NCI-H187 treated with DMSO at 0.1 percent for 48 hours (cell line): ENCODE measurements at places on chromosomes 3 and 15.

GRCh38 chr3:120031561-120031960, 62.7 kb downstream of the GSK3B start:
- DNase-seq: no peak

- no peak for DNase-seq
Measured at GRCh38 chr3:12327021-12327420, 38.2 kb downstream of the PPARG start.

DNA sequence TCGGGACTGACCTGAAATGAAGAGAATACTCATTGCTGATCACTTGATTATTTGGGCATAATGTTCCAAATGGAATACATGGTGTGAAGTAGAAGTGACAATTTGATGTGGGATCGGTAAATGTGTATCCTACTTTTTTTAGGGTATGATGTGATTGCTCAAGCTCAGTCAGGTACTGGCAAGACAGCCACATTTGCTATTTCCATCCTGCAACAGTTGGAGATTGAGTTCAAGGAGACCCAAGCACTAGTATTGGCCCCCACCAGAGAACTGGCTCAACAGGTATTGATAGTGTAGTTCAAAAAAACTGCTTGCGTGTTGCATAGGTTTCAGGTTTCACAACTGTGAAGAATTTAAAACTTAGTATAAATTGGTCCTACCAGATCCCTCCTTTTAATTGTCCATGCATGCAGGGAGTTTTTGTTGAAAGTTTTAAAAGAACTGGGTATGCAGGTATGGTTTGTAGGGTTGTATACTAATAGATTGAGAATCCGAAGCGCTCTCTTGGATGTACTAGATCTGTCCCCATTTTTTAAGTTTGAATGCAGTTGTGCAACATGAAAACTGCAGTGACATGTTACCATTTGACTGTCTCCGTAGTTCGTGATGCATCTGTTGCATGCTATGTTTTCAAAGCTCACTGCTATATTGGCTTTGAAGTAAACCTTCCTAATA, 1.6 kb downstream of the EIF4A2 start:
- no peak for DNase-seq

GRCh38 chr15:70478251-70478990, 284.9 kb downstream of the UACA start:
- no peak for DNase-seq

GRCh38 chr3:16528581-16528993, 15.1 kb upstream of the RFTN1 start:
- DNase-seq: no peak

GRCh38 chr3:47003056-47003410, 23.6 kb downstream of the NBEAL2 start:
- no peak for DNase-seq

DNA sequence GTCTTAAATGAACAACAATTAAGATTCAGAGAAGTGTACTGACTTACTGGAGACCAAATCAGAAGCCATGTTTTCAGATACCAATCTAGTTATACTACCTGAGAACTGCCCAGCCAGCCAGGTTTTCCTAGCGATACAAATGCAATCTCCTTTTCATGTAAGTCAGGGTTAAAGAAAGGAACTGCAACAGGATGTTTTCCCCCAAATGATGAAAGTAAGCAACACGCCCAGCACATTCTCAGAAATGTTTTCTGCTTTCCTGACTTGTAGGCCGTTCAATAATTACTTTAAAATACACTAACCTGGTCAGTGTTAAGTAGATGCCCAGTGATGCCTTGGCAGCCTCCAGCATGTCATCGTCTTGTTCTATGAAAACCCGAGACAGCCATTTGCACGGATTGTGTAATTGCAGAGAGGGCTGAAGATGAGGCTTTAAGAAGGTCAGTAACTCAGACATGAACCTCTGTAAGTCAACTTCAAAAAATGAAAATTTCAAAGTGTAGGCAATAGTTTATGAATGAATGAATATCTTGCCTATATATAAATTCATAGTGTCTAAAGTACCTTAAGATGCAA, 30.3 kb downstream of the LINS1 start:
- DNase-seq: no peak

DNA sequence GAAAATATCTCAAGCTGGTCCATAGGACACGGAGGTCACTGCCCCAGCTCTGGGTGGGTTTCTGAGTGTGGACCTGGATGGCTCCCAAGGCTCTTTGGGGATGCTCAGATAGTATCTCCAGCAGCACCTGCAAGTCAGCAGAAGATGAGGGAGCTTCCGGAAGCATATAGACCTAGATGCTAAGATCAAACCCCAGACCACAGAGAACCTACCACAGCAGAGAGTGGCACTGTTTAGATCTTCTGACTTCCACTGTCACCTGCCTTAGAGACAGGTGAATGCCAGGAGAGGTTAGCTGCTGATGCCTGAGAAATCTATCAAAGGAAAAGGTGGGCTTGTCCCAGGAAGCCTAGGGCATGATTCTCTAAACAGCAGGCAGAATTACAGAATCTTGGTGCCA, 105.7 kb upstream of the TRPM1 start:
- no peak for DNase-seq

DNA sequence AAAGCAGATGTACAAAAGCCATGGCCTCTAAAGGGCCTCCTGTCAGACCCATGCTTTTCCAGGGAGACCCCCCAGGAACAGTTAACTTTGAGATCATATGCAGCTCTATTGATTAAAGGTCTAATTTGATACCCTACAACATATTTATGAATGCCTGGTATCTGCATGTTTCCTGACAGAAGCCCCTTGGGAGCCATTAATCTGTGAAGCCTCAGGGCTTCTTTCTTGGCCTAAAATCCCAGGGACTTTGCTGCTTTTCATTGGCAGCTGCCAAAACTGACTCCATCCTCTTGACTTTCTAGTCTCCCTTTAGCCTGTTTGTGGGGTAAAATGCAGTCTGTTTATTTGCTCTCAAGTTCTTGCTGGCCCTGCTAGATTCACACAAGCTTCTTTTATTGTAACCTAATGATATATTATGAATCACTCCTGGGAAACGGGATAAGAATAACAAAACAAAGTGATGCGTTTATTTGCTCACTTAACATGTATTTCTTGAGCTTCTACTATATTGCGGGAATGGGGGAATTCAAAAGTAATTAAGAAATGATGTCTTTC, 257.0 kb downstream of the LSAMP start:
- DNase-seq: no peak

DNA sequence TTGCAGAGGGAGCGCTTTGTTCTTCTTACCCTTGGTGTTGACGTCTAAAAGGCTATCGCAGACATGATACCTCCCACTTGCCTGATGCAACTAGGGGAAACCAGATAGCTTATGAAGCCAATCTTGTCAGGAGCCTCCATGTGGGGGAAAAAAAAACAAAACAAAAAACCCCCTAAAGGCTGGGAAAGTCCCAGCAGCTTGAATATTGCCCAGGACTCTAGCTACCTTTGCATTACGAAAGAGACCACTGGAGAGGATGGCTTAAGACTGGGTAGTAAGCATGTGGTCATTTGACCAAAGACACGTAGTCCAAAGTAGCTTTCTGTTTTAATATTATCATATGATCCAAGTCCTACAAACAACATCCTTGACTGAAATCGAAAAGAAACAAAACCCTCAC, 120.7 kb upstream of the WNT5A start:
- DNase-seq: no peak

- DNase-seq: no peak
Measured at GRCh38 chr15:96352604-96353405, 22.3 kb downstream of the NR2F2 start.

DNA sequence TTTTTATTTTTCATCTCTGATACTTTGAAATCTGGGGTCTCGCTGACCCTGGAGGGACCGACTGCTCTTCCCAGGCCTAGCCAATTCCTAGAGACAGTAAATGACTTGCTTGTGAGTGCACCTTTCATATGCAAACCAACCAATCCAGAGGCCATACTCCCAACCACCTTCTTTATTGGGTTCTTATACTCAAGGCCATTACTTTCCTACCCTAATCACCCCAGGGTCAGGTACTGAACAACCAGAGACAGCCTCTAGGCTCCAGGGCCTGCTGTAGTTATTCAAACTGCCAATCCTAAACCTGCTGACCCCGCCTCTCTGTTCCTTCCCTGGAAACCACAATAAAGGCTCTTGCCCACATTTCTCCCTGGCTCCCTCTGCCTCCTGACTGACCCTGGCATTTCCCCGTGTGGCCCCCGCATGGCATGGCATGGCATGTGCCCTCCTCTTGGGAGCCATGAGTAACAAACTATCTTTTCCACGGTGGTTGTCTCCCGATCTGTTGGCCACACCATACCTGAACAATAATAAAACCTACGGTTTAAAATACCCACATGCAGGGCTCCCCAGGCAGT, 42.9 kb downstream of the ADCY5 start:
- no peak for DNase-seq

- no peak for DNase-seq
Measured at GRCh38 chr3:23659274-23659673, 146.5 kb upstream of the UBE2E1 start.

DNA sequence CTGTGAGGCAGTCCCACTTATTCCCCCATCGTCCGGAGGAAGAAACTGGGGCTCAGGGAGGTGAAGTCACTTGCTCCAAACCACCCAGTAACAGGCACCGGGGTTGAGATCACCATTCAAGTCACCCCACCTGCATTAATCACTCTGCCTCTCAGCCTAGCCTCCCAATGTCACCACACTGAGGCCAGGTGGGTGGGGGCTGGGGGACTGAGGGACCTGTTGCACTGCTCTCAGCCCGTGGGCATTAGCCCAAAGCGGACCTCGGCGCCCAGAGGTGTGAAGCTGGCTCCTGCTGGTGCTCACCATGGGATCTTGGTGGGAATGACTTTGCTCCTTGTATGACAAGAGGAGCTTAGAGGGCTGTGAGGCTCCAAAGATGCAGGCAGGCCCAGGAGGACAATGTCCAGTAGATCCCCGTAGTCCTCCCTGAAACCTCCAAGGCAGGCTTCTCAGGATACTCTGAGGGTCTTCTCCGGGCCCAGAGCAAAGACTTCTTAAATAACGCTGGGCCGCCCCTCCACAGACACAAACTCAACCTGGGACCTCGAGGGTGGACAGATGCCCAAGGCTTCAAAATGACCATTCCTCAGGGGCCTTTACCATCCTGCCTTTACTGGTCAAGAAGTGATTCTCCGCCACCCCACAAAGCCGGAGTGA, 1.7 kb downstream of the NT5DC2 start:
- no peak for DNase-seq
